ENCODE measurements at places on chromosomes 13 and 19. TPM values are rescaled to one million over a fixed set of nuclear protein-coding genes. Genes with fewer than 3 reads are reported as not detected.

GARRE1 gene
- 28.5 TPM for total RNA-seq

ANKLE1 gene
- 2.9 TPM for total RNA-seq

ERCC5 gene
- 41.3 TPM for total RNA-seq

ATP8B3 gene
- 3.2 TPM for total RNA-seq

NDUFA7 gene
- total RNA-seq, result 24.6 TPM

TEX29 gene
- total RNA-seq, result 2.9 TPM

RINL gene
- 7.4 TPM for total RNA-seq

BORA gene
- 1.7 TPM for total RNA-seq

LMTK3 gene
- 1.7 TPM for total RNA-seq

CRB3 gene
- 4.9 TPM for total RNA-seq

FXYD1 gene
- total RNA-seq, result 135 TPM

PPFIA3 gene
- 4.7 TPM for total RNA-seq

TARM1 gene
- total RNA-seq, result not detected

MEDAG gene
- 46.4 TPM for total RNA-seq

OVOL3 gene
- not detected for total RNA-seq

CYP2A6 gene
- total RNA-seq, result 2.0 TPM

KCNK6 gene
- 16.2 TPM for total RNA-seq

RNF17 gene
- not detected for total RNA-seq

LYPD3 gene
- 247 TPM for total RNA-seq

FCAR gene
- 2.2 TPM for total RNA-seq

VAV1 gene
- 5.9 TPM for total RNA-seq

KLK15 gene
- not detected for total RNA-seq

LCP1 gene
- total RNA-seq, result 30.9 TPM

LRRC63 gene
- total RNA-seq, result 0.49 TPM

SYCN gene
- not detected for total RNA-seq

RFPL4A gene
- total RNA-seq, result not detected

SLC7A9 gene
- not detected for total RNA-seq

EMC10 gene
- 33.1 TPM for total RNA-seq

ZNF816 gene
- total RNA-seq, result 9.6 TPM

CYP4F2 gene
- total RNA-seq, result 6.9 TPM

ANO8 gene
- 10.3 TPM for total RNA-seq

B3GNT8 gene
- total RNA-seq, result 35.8 TPM

All from vagina (tissue), 2 donors.